Osteocyte (in vitro differentiated cells): ENCODE measurements at places on chromosomes 1 and 21. TPM values are rescaled to one million over a fixed set of nuclear protein-coding genes. Genes with fewer than 3 reads are reported as not detected.

The ITPKB gene
- total RNA-seq, result 28.3 and 30.0 TPM in 2 replicates

The NTNG1 gene
- not detected in 2 replicates for total RNA-seq

DNA sequence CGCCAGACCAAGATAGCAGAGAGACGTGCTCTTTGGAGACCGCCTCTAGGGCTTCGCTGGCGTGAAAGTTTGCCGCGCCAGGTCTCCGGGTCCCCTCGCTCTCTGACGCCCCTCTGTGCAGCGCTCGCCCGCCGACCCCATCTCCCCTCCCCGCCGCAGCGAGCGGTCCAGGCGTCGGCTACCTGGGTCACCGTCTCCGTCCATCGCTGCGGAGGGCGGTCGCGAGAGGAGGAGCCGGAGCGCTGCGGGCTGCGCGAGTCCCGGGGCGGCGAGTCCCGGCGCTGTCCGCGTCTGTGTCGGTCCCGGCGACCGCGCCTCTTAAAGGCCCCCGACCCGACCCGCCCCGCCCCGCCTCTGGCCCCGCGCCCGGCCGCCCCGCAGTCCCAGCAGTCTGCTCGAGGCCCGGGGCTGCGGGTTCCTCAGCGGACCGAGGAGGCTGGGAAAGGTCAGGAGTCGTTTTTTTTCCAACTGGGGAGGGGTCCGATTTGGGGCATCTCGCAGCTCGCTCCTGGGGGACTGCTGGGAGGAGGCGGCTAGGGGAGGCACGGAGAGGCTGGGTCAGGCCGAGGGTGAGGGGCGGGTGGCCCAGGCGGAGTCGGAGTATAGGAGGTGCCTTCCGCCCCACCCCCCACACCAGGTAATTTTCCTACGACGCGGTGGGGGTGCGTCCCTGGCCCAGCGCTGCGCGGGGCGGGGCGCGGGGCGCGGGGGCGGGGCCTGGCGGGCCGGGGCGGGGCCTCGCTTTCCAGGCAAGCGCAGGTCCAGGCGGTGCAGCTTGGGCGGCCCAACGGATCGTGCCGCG lies at the start of the genes FBXO2 and FBXO44:
Gene FBXO2, minus strand, starts transcription at position 293 of the 802 bp plus-strand sequence. Its CDS starts 89 bp downstream, at position 204.
Gene FBXO44, plus strand, starts transcription at position 741 of the 802 bp plus-strand sequence. CDS start 959 bp downstream, outside the sequence.
- DNase-seq, result no peak
- peaks cover 16% of the 10 kb centered on the region for H3K4me1 ChIP-seq
- no peaks in the 10 kb centered on the region for H3K36me3 ChIP-seq
- peak within 1 kb of the TSS; percentile 69 for H3K4me3 ChIP-seq
- no peak within 1 kb of the TSS for H3K27ac ChIP-seq
- peaks cover 6% of the 10 kb centered on the region for H3K27me3 ChIP-seq

- no peak overlapping the region for H3K4me3 ChIP-seq
- H3K27me3 ChIP-seq, result peaks cover 2% of the 10 kb centered on the region
- H3K27ac ChIP-seq, result no peak overlapping the region
Measured at GRCh38 chr1:159867664-159868026, 5.2 kb upstream of the VSIG8 start.

GRCh38 chr21:43723648-43724047 lies 4.7 kb downstream of the PDXK start:
- H3K27ac ChIP-seq, result no peak overlapping the region
- H3K27me3 ChIP-seq, result no peaks in the 10 kb centered on the region
- H3K4me1 ChIP-seq, result peaks cover 55% of the 10 kb centered on the region
- no peak for DNase-seq
- H3K4me3 ChIP-seq, result no peak overlapping the region
- peaks cover 4% of the 10 kb centered on the region for H3K36me3 ChIP-seq
